ENCODE measurements at places on chromosomes 6 and 20.

DNA sequence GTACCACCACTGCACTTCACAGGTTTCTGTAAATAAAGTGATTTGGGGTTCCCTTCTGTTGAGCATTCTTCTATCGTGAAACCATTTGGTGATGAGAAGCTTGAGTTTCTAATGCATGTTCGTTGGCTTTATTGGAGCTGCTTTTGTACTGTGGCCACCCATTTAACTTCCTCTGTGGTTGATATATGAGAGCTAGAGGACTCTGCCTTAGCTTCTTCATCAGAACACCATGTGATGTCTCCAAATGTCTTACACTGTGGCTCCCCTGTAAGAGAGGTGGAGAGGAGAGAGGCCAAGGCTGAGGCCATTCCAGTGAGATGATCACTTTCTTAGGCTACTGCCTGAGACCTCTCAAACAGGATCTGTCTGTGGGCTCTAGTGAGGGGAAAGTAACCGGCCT is 114.5 kb downstream of the SLC16A10 start:
- no peak for DNase-seq

DNA sequence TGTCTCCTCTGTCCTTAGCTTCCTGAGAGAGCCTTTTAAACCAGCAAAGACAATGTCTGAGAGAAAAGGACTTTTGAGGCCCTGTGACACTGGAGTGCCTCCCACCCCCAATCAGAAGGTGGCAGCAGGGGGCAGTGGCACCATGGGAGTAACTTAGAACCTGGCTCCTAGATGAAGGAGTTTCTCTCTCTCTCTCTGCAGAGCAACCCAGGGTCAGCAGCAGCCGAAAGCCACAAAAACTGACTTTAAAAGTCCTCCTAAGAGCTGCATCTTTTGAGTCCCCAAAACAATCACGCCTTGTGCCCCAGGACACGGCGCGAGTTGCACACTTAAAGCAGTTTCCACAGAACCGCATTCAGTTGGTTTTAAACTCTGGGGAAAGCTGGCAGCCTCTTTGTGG is 5.3 kb upstream of the TCP11 start:
- DNase-seq: no peak

GRCh38 chr6:144086959-144087358 is 8.4 kb downstream of the SF3B5 start:
- no peak for DNase-seq

- no peak for DNase-seq
These were observed 262.0 kb upstream of the JAG1 start for GRCh38 chr20:10935658-10936402.

GRCh38 chr6:108947114-108947854 is 99.1 kb downstream of the ARMC2 start:
- no peak for DNase-seq

DNA sequence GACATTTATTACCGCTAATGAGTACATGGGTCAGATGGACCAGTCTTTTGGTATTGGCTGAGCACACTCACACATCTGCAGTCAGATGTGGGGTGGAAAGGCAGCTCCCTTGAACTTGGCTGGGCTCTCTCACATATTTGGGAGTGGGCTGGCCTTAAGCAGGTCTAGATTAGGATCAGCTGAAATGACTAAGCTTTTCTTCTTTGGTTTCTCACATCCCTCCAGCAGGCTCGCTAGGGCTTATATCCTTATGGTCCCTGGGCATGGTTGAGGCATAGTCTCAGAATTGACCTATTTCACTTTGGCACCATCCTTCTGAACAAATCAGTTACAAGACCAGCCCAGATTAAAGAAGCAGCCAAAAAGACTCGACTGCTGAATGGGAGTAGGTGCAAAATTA is 14.4 kb upstream of the PLCB1 start:
- no peak for DNase-seq

DNA sequence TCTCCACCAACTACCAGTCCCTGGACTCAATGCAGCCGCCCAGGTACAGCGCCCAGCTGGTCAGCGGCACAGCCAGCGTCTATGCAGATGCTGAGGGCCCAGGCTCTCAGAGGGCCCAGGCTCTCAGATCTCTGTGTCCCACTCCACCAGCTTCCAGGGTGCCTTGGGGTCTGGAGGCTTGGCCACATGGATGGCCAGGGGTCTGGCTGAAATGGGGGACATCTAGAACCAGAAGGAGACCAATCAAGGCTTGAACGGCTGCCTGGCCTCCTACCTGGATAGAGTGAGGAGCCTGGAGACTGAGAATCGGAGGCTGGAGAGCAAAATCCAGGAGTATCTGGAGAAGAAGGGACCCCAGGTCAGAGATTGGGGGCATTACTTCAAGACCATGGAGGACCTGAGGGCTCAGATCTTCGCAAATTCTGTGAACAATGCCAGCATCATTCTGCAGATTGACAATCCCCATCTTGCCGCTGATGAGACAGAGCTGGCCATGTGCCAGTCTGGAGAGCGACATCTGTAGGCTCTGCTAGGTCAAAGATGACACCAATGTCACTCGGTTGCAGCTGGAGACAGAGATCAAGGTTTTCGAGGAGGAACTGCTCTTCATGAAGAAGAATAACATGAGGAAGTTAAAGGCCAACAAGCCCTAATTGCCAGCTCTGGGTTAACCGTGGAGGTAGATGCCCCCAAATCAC is 44.1 kb upstream of the GRM4 start:
- peak; percentile 95 for DNase-seq

DNA sequence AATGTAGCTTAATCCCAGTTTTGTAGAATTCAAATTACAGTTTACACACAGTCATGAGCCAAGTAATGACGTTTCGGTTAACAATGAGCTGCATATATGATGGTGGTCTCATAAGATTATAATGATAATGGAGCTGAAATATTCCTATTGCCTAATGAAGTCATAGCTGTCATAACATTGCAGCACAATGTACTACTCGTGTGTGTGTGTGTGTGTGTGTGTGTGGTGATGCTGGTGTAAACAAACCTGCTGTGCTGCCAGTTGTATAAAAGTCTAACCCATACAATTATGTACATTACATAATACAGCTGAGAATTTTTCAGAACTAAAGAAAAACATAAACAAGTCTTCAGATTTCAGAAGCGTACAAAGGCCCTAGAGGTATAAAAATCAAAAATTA is 66.7 kb upstream of the ARID1B start:
- no peak for DNase-seq

DNA sequence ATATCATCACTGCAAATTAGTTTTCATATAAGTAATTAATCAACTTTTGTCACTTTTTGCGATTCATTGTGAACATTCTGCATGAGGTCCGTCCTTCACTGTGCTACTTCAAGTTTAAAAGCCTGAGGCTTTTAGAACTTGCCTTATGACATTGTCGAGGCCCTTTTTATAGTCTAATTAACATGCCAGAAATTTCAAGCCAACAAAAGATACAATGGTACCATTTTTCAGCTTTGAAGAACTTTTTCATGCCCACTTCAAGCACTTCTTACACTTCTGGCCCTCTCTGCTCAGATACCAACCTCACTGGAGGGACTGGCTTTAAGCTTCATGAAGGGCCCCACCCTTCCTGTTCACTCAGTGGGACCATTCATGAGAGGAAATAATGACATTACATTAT is 323.1 kb downstream of the TPBG start:
- DNase-seq: no peak

DNA sequence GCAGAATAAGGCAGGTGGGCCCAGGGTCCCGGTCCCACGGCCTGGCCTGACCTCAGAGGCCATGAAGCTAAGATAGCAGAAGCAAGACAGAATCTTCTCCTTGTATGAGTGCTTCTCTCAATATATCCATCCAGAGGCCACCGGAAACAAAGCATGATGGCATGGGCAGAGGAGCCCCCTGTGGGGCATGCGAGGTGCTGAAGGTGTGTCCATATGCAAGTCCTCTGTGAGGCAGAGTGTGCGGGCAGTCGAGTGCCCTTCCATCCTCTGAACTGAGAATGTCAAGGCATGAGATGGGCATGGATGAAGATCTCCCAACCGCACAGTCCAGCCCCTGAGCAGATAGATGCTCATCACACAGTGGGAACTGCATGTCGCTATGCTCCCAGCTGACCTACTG is 9.8 kb upstream of the GGTLC1 start:
- DNase-seq: no peak

- no peak for DNase-seq
These were observed 186.1 kb upstream of the SLC24A3 start for GRCh38 chr20:19026121-19026878.
